ENCODE measurements at places on chromosomes 3 and 15.

- no peak for DNase-seq
- H3K27ac ChIP-seq = peak overlapping the region; percentile 23
- H3K36me3 ChIP-seq = no peaks in the 10 kb centered on the region
- no peaks in the 10 kb centered on the region for H3K27me3 ChIP-seq
- H3K4me3 ChIP-seq = no peak overlapping the region
Observed at GRCh38 chr3:105827959-105828358, 40.9 kb downstream of the CBLB start.

- no peak overlapping the region for H3K4me3 ChIP-seq
- no peak overlapping the region for H3K27ac ChIP-seq
- no peak for DNase-seq
- H3K36me3 ChIP-seq = no peaks in the 10 kb centered on the region
Observed at GRCh38 chr15:53746101-53746500, 13.4 kb downstream of the WDR72 start.

- H3K4me1 ChIP-seq = no peaks in the 10 kb centered on the region
- DNase-seq = no peak
- H3K27ac ChIP-seq = no peak overlapping the region
- no peak overlapping the region for H3K4me3 ChIP-seq
- no peaks in the 10 kb centered on the region for H3K27me3 ChIP-seq
- no peaks in the 10 kb centered on the region for H3K36me3 ChIP-seq
Observed at GRCh38 chr3:89488800-89489580, 381.6 kb downstream of the EPHA3 start.

GRCh38 chr15:72751751-72752455, 31.7 kb downstream of the ADPGK start:
- no peak overlapping the region for H3K4me3 ChIP-seq
- H3K36me3 ChIP-seq = no peaks in the 10 kb centered on the region
- peak; percentile 20 for DNase-seq
- H3K27ac ChIP-seq = no peak overlapping the region

GRCh38 chr3:187717572-187717971, 15.2 kb upstream of the RTP2 start:
- H3K27ac ChIP-seq = no peak overlapping the region
- no peaks in the 10 kb centered on the region for H3K4me1 ChIP-seq
- DNase-seq = no peak
- no peaks in the 10 kb centered on the region for H3K27me3 ChIP-seq
- no peak overlapping the region for H3K4me3 ChIP-seq

- no peaks in the 10 kb centered on the region for H3K36me3 ChIP-seq
- H3K4me1 ChIP-seq = peaks cover 9% of the 10 kb centered on the region
- H3K27ac ChIP-seq = no peak overlapping the region
- no peaks in the 10 kb centered on the region for H3K27me3 ChIP-seq
- no peak for DNase-seq
Observed at GRCh38 chr3:184738982-184739381, 27.1 kb upstream of the MAGEF1 start.

DNA sequence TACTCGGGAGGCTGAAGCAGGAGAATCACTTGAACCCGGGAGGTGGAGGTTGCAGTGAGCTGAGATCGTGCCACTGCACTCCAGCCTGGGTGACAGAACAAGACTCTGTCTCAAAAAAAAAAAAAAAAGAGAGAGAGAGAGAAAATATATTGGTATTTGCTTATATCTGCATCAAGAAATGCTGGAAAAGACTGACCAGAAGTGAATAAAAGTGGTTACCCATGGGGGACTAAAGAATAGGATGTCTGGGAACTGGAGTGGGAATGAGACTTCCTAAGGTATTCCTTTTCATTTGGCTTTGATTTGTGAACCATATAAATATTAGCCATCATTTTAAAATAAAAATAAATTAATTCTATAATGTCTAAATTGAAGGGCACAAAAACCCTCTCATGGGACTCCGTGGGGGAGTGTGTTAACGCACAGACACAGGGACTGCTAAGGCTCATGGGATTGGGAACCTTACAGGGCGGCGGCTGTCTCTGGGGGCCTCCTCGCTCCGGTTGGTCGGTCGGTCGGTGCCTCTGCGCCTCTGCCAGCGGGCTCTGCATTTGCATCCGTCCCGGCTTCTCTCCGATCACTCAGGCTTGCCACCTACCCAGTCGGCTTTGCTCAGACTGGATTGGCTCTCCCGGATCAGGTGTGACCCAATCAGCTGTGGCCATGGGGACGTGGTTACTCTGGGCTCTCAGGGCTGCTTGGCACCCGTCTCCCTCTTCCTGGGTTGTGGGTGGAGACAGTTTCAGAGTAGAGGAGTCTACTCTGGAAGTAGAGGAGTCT, 12.7 kb upstream of the TSPAN3 start:
- H3K27me3 ChIP-seq = no peaks in the 10 kb centered on the region
- H3K4me3 ChIP-seq = peak overlapping the region; percentile 41
- H3K36me3 ChIP-seq = no peaks in the 10 kb centered on the region
- H3K4me1 ChIP-seq = no peaks in the 10 kb centered on the region
- DNase-seq = peak; percentile 92

GRCh38 chr3:171123915-171124314, 97.4 kb upstream of the SLC2A2 start:
- H3K27ac ChIP-seq = no peak overlapping the region
- H3K36me3 ChIP-seq = peaks cover 52% of the 10 kb centered on the region
- no peaks in the 10 kb centered on the region for H3K4me1 ChIP-seq

DNA sequence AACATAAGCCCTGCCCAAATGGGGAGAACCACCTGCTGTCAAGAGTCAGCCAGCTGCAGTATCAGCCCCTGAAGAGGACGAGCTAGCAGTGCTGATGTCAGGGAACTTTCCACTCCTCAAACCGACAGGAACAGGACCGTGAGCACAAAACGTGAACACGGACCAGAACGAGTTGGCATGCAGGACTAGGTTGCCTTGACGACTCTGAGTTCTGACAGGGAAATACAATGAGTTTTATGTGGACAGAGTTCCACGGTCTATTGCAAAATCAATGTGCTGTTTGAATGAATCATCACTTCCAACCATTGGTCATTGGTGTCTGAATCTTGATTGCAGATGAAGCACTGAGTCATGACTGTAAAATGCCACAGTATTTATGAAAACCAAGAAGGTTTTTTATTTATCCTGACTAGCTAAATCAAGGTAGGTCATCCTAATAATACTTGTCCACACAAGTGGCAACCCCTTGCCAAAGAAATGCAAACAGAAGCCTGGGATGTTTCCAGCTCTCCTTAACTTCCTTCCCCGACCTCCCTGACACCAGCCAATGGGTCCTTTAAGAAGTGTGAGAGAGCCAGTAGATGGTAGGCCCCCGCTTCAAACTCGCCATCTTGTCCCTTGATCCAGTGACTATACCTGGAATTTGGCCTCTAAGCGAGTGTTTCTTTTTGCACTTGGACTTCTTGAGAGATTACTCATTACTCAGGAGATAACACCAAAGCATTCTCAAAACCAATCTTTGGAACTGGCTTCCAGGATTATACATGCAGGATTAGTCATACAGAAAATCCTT, 119.6 kb downstream of the ASB7 start:
- no peaks in the 10 kb centered on the region for H3K4me1 ChIP-seq
- peak overlapping the region; percentile 86 for H3K27ac ChIP-seq
- peak; percentile 77 for DNase-seq
- no peaks in the 10 kb centered on the region for H3K36me3 ChIP-seq
- no peaks in the 10 kb centered on the region for H3K27me3 ChIP-seq

DNA sequence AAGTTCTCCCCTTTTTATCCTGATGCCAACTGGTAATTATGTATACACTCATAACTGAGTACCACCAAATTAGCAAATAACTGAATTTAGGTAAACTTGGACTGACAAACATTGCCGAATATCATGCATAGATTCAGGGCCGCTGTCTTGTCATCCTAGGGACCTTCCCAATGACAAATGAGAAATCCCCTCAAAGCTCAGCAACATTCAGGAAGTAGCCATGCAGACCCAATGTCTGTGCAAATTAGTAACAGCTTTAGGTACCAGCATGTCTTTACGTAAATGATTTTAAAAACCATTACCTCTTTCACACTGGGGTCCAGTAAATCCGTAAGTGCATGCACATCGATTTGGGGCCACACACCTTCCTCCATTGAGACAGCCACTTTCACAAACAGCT, 49.5 kb downstream of the FBN1 start:
- H3K36me3 ChIP-seq = peaks cover 4% of the 10 kb centered on the region
- H3K4me3 ChIP-seq = no peak overlapping the region
- DNase-seq = no peak
- H3K4me1 ChIP-seq = no peaks in the 10 kb centered on the region

- H3K4me3 ChIP-seq = no peak overlapping the region
- no peaks in the 10 kb centered on the region for H3K4me1 ChIP-seq
- no peaks in the 10 kb centered on the region for H3K36me3 ChIP-seq
- no peaks in the 10 kb centered on the region for H3K27me3 ChIP-seq
- no peak overlapping the region for H3K27ac ChIP-seq
Observed at GRCh38 chr15:40034186-40034946, 4.6 kb downstream of the SRP14 start.

DNA sequence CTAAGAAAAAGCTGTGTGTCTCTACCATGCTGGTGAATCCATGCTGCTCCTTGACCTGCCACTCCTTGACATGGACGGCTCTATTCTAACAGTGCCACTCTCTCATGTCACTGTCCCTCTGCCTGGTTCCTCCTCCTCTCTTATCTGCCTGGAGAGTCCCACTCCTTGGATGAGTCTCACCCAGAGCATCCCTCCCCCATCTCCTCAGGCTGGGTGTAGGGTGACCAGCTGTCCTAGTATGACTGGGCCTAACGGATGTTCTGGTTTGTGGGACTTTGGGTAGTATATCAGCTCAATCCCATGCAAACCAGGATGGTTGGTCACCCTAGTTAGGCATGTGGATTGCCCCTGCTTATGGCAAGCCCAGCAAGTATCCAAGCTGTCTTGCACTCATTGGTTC, 54.3 kb downstream of the LIPC start:
- H3K36me3 ChIP-seq = no peaks in the 10 kb centered on the region
- H3K4me1 ChIP-seq = no peaks in the 10 kb centered on the region
- H3K27ac ChIP-seq = no peak overlapping the region
- H3K4me3 ChIP-seq = no peak overlapping the region

DNA sequence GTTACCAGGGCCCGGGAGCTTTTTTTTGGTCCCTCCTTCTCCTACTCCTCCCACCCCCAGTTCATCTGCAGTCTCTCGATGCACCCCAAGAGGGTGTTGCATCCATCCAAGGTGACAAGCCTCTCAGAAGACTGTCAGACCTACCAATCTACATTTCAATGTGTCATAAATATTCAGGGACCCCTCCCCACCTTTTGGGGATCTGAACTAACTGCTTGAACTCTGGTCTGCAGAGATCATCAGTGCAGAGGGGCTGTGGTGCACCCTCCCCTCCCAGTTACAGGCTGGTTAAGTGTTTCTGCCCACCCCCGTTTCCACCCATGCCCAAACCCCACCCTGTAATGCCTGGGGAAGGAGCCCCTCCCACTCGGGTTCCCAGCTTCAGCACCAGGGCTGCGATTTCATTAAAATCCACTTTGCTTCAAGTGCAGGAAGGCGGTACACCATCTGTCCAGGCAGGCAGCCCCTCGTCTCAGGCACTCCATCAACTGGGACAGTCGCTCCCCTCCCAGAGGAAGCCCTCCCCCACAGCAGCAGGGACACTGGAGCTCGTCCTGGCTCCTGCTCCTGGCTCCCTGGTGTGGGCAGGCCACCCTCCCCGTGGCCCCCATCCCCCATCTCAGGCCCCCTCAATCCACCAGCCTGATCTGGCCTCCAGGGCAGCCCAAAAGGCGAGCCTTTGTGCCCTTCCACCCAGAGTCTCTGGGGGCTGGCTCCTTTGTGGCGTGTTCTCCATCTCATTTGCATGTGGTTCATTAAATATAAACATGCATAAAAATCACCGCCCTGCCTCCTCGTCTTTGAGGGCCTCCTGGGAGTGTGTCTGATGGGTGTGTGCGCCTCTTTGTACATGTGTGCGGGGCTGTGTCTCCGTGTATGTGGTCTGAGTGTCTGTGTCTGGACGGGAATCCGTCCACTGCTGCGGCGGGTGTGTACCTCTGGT, 32.3 kb downstream of the RNU5B-1 start:
- H3K4me3 ChIP-seq = no peak overlapping the region
- DNase-seq = no peak
- no peaks in the 10 kb centered on the region for H3K27me3 ChIP-seq
- H3K27ac ChIP-seq = no peak overlapping the region

GRCh38 chr15:99098991-99099390, 5.9 kb upstream of the SYNM start:
- H3K4me3 ChIP-seq = no peak overlapping the region
- H3K36me3 ChIP-seq = no peaks in the 10 kb centered on the region
- H3K4me1 ChIP-seq = peaks cover 7% of the 10 kb centered on the region
- H3K27ac ChIP-seq = no peak overlapping the region

- H3K4me3 ChIP-seq = no peak overlapping the region
- H3K27ac ChIP-seq = no peak overlapping the region
- no peaks in the 10 kb centered on the region for H3K36me3 ChIP-seq
- H3K27me3 ChIP-seq = no peaks in the 10 kb centered on the region
- H3K4me1 ChIP-seq = peaks cover 8% of the 10 kb centered on the region
Observed at GRCh38 chr15:42742149-42742548, 5.2 kb upstream of the CDAN1 start.

GRCh38 chr3:122562923-122563716, 980 bp downstream of the PARP9 start:
- peak overlapping the region; percentile 76 for H3K4me3 ChIP-seq
- no peaks in the 10 kb centered on the region for H3K4me1 ChIP-seq
- H3K36me3 ChIP-seq = no peaks in the 10 kb centered on the region

GRCh38 chr3:23633261-23633960, 172.3 kb upstream of the UBE2E1 start:
- H3K27me3 ChIP-seq = no peaks in the 10 kb centered on the region
- H3K4me1 ChIP-seq = peaks cover 8% of the 10 kb centered on the region
- DNase-seq = no peak
- no peaks in the 10 kb centered on the region for H3K36me3 ChIP-seq
- no peak overlapping the region for H3K27ac ChIP-seq

GRCh38 chr15:23401627-23402026, 45.4 kb downstream of the GOLGA6L2 start:
- H3K4me1 ChIP-seq = no peaks in the 10 kb centered on the region
- H3K4me3 ChIP-seq = no peak overlapping the region
- DNase-seq = no peak
- no peaks in the 10 kb centered on the region for H3K27me3 ChIP-seq

- H3K4me3 ChIP-seq = peak overlapping the region; percentile 70
- DNase-seq = no peak
- H3K27ac ChIP-seq = peak overlapping the region; percentile 93
Observed at GRCh38 chr15:101277943-101278564, 769 bp upstream of the SELENOS start.

- no peaks in the 10 kb centered on the region for H3K27me3 ChIP-seq
- no peak overlapping the region for H3K4me3 ChIP-seq
- H3K36me3 ChIP-seq = no peaks in the 10 kb centered on the region
- no peaks in the 10 kb centered on the region for H3K4me1 ChIP-seq
- DNase-seq = peak; percentile 66
- peak overlapping the region; percentile 72 for H3K27ac ChIP-seq
Observed at GRCh38 chr15:49742381-49742780, 121.5 kb downstream of the DTWD1 start.

DNA sequence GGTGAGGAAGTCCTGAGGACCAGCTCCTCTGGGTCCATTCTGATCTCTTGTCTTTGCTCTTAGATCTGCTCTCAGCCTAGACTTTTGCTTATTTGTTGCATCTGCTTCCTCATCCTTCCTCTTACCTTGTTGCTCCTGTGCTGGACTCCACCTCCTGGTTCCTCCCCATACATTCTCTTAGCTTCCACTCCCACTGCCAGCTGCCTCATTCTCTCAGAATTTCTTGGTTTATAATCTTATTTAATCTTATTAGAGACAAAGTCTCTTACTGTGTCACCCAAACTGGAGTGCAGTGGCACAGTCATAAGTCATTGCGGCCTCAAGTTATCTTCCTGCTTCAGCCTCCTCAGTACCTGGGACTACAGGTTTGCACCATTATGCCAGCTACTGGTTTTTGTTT, 68.2 kb upstream of the PSMD6 start:
- no peak overlapping the region for H3K27ac ChIP-seq
- H3K27me3 ChIP-seq = no peaks in the 10 kb centered on the region
- H3K4me3 ChIP-seq = no peak overlapping the region
- no peak for DNase-seq

Data from Peyer's patch (tissue), 4 donors.